ENCODE measurements at places on chromosomes 3 and 15.

GRCh38 chr3:197580253-197580691, 24.5 kb upstream of the BDH1 start:
- no peak for DNase-seq

DNA sequence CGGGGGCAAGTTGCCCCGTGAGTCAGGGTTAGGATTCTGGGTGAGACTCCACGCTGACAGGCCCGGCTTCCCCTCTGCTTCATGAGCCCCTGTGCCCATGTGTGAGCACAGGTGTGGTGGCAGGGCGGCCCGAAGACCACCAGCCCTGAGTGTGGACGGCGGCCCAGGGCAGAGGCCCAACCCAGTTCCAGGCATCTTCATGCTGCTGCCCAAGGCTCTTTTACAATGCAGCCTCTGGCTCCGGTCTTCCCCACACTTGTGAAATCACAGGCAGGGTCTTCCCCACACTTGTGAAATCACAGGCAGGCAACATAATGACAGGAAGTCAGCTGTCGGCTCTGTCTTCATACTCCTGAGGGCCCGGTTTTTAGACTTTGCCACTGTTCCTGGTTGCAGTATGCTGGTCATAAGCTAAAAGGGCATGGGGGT, 78.8 kb downstream of the AAGAB start:
- DNase-seq = no peak

DNA sequence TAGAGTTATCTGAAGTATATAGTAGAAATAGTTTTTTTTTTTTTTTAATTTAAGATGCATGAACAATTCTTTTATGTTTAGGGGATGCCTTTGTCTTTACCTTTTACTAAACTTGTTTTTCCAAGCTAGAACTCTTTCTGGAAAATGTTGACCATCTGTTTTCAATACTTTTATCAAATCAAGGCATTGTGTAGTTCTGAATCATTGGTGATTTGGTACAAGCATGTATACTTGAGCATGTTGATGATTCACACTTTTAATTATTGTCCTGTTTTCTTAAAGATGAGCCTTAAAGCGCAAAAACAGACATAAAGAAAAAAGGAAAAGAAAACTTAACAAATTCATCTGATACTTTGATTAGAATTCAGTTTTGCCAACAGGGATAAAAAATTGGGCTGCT, 28.3 kb downstream of the PDCD6IP start:
- no peak for DNase-seq

DNA sequence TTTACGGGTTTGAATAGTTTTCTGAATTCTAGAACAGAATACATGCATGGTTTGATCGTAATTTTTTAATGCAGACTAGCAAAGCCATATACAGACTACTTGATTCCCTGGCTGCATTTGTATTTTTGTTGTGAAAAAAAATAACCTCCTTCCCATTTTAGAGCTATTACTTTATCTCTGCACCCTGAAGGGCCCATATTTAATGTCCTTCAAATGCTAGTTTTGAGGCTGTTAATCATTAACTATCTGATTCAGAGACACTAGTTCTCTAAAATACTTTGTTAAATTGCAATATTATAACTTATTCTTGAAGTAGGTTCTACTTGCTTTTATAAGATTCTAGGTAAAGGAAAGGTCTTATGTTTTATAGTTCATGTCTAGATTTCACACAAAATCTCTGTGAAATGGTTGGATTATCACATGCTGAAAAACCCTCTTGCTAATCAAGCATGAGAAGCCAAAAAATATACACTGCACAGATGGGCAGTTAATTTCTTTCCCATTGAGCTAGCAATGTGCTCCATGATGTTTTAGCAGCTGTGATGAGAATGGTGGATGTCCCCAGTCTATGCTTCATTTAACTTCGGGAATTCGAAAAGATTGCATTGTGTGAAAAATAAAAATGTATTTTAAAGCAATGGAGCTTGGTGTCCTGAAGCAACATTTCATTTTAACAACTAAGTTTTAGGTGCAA, 634.0 kb upstream of the BCHE start:
- no peak for DNase-seq

DNA sequence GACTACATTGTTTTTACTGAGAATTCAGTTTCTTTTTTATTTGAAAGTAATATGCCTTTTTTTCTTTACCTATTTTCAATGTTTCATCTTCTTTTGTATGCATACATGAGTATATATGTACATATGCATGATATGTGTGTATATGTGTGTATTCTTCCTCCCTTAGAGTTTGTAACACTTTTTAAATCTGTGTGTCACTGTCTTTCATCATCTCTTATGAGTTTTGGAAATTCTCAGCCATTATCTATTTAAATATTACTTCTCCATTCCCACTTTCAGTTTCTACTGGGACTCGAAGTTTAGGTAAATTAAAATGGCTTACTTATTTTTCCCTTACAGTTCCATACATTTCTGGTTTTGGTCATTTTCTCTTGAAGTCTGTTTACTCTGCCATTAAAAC, 754.1 kb downstream of the GRM7 start:
- no peak for DNase-seq

- DNase-seq = no peak
Measured at GRCh38 chr3:55362210-55362960, 124.7 kb downstream of the WNT5A start.

DNA sequence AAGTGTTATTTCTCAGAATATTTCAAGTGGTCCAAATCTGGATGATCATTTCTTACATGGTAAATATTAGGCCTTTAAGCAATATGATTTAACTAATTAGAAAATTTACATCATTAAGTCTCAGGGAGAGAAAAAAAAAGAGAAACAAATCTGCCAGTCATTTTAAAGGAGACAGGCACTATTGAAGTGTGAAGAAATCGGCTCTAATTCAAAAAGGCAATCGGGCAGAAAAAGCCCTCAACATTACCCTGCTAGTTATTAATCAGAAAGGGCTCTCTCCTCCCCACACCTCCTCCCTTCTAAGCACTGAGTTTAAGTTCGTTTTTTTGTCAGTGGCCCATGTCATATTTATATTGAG, 215.9 kb downstream of the MEIS2 start:
- DNase-seq = no peak

GRCh38 chr15:27094235-27094634, 123.3 kb downstream of the GABRG3 start:
- DNase-seq = no peak

- DNase-seq = no peak
Measured at GRCh38 chr15:25668901-25669300, 194.2 kb downstream of the ATP10A start.

DNA sequence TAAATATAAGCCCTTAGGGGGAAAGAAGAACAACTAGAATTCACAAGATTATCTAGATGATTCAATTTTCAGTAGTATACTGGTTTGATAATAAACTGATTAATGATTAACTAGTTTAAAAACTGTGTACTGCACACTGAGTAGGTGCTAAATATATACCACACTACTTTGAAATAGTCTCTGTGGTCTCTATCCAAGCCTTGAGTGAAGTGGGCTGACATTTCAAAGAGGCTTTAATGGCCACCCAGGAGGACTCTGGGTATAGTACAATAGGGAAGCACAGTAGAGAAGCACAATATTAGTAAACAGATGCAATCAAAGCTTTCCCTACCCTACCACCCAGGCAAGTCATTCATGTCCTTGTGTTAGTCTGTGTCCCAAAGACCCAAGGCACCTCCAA, 46.7 kb downstream of the FILIP1L start:
- no peak for DNase-seq

GRCh38 chr3:127291611-127292010, 3.8 kb upstream of the PRR20G start:
- DNase-seq = no peak

GRCh38 chr3:52891164-52891563, 6.2 kb downstream of the STIMATE start:
- DNase-seq = no peak

GRCh38 chr3:16790432-16791400, 94.0 kb upstream of the PLCL2 start:
- DNase-seq = no peak

DNA sequence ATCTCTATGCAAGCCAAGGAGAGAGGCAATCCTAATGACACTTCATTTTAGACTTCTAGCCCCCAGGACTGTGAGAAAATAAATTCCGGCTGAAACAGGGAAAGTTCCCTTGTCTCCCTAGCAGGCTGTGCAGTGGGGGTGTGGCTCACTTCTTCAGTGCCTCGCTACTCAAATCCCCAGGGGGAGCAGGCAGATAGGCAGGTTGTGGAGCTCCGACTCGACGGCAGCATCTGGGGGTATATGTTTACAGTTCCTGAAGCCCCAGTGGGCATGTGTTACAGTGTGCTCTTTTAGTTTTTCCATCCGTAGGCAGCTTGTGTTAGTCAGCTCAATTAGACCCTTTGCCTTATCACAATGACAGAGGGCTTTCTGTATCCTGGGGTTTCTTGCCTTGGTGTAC, 836.5 kb downstream of the PDCD6IP start:
- no peak for DNase-seq

DNA sequence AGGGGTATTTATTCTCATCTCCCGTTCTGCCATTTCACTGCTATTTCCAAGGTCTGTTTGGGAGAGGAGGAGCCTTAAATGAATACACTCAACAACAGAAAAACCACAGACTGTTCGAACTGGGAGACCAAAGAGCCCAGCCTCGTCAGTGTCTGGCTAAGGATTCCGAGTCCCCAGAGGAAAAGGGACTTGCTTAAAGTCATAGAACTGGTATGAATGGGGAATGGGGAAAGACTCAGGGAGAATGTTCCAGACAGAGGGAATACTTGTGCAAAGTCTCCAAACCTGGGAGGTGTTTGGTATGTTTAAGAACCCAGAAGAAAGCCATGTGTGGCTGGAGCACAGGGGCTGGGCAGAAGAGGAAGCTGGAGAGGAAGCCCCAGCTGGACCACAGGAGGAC, 46.9 kb downstream of the FAM43A start:
- DNase-seq = no peak

DNA sequence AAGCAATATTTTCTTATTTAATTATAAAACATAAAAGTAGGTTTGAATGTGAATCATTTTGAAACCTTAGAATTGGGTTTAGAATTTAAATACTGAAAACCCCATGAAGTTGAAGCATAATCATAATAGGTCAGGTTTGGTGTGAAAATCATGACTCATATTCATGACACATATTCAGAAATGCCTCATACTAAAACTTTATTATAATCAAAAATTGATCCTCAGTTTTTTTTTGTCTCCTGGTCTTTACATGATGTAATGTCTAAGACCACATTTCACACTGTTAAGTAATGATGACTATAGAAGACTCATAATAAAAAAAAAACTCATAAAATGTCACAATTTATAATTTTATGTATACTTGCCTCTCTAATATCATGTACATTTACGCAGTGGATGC, 190.4 kb downstream of the FOXP1 start:
- no peak for DNase-seq

DNA sequence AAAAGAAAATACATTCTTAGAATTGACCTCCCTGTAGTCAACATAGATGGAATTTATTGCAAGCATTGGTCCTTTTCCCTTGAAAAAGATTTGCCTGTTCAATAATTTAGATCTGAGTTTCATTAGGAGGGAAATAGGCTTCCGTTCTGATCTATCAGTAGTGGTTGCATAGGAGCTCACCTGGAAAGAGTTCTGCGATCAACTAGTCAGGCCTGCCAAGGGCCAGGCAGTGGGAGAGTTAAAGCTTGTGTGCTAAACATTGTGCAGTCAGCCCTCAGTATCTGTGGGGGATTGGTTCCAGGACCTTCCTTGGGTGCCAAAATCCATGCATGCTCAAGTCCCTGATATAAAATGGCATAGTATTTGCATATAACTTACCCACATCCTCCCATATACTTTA, 29.6 kb upstream of the IDH2 start:
- DNase-seq = no peak

GRCh38 chr15:59885832-59886231, 118.3 kb upstream of the FOXB1 start:
- no peak for DNase-seq

- DNase-seq = no peak
Measured at GRCh38 chr3:140011086-140011485, 76.1 kb downstream of the CLSTN2 start.
